ENCODE measurements at places on chromosomes 13 and 19.
A peak's percentile ranks its signal among the peaks of the same experiment; 100 is the strongest.

- peak; percentile 18 for DNase-seq
Observed at GRCh38 chr13:48542581-48543341, 9.9 kb upstream of the RCBTB2 start.

DNA sequence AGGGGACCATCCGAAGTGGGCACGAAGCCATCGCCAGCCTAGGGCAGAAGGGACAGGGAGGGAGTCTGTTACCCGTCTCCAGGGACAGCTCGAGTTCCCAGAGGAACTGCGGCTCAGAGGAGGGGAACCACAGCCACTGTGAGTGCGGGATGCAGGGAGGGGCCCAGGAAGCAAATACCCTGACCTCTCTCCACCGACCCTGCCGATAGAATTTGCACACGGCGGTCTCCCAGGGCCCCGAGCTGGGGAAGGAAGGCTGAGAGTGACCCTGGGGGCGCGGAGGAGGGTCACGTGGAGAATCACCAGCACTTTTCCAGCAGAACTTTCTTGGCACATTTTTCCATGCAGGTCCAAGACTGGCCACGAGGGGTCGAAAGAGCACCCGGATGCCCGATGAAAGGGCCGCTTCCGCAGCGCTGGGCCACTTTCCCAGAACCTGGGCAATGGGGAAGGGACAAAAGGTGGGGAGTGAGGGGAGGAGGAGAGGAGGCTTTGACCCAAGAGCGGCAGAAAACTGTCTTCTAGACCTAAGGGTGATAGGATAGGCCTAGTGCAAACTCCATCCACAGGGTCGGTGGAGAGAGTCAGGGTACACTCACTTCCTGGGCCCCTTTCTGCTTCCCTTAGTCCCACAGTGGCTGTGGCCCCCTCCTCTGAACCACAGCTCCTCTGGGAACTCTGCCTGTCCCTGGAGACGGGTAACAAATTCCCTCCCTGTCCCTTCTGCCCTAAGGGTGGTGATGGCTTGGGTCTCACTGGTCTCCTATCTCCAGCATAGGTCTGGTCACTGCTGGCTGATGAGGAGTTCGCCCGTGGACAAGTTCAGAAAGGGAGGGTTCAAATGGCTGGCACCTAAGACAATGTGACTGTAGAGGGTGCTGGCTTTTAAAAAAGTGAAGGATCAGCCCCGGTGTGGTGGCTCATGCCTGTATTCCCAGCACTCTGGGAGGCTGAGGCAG is 5.3 kb upstream of the GPR4 start:
- no peak for DNase-seq

DNA sequence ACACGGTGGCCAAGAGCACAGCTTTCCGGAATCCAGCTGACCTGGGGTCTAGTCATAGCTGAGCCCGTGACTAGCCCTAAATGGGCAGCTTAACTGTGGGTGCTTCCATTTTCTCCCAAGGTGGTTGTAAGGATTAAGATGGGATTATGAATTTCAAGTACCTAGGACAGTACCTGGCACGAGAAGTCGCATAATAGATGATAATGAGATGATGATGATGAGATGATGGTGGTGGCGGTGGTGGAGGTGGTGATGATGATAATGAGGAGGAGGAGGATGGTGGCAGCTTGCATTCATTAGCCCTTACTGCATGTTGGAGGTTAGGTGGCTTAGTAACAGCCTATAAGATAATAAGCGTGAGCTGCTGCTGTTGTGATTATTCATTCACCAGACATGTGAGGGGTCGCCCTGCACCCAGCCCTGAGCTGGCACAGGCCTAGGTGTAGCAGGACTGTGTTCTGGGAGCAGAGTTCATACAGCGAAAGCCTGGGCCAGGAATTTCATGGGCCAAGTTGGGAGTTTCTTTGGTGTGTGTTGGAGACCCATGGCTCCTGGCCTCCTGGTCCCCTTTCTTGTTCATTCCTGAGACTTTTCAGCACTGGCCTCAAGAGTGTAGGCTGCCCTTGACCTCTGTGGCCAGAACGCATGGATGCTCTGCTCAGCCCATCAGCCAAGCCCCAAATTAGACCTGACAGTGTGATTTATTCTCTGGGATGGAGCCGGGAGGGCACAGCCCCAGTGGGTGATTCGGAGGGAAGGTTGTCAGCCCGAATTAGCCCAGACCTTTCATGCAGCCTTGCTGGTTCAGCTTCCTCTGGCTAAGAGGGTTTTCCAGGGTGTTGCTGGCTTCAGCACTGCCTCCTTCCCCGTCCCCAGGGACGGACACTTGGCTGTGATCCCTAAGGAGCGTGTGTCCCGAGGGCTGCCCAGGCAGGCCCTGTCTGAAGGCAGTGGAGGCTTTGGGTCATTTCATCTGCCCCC is 128.8 kb downstream of the SIPA1L3 start:
- DNase-seq: no peak

GRCh38 chr19:47123406-47123805 is 7.2 kb upstream of the SAE1 start:
- DNase-seq: no peak

GRCh38 chr19:12199757-12200419 is 37.0 kb downstream of the ZNF136 start:
- DNase-seq: no peak

DNA sequence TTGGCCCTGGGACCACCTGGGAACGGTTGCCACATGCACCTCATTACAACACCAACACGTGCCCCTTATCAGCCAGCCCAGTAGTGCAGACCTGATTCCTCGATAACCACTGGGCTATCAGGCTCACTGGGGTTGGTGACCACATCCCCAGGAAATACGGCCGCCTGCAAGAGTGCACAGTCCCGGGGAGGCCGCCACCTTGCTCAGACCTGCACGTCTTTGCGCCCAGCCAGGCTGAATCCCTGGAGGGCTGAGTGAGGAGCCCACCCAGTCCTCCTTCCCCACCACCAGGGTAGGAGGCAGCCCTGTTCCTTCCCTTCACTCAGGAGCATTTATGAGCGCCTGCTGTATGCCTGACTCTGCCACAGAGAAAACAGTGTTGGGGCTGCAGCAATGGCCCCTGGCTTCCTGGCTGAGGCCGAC is 67.8 kb downstream of the CEBPG start:
- no peak for DNase-seq

DNA sequence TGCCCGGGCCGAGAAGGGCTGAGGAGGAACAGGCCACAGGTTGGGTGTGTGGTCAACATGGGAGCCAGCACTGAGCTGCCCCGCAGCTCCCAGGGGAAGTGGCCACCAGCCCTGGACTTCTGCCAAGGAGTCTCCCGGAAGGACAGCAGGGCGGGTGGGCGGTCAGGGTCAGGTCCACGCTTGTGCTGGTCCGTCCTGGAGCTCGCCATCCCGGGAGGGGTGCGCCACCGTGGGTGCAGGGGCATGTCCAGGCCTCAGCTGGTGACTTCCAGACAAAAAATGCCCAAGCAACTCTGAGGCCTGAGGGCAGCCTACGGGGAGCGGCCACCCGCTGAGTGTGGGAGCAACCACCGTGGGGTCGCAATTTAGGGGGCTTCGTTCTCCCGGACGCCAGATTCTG is 21.4 kb upstream of the SLC15A1 start:
- no peak for DNase-seq

DNA sequence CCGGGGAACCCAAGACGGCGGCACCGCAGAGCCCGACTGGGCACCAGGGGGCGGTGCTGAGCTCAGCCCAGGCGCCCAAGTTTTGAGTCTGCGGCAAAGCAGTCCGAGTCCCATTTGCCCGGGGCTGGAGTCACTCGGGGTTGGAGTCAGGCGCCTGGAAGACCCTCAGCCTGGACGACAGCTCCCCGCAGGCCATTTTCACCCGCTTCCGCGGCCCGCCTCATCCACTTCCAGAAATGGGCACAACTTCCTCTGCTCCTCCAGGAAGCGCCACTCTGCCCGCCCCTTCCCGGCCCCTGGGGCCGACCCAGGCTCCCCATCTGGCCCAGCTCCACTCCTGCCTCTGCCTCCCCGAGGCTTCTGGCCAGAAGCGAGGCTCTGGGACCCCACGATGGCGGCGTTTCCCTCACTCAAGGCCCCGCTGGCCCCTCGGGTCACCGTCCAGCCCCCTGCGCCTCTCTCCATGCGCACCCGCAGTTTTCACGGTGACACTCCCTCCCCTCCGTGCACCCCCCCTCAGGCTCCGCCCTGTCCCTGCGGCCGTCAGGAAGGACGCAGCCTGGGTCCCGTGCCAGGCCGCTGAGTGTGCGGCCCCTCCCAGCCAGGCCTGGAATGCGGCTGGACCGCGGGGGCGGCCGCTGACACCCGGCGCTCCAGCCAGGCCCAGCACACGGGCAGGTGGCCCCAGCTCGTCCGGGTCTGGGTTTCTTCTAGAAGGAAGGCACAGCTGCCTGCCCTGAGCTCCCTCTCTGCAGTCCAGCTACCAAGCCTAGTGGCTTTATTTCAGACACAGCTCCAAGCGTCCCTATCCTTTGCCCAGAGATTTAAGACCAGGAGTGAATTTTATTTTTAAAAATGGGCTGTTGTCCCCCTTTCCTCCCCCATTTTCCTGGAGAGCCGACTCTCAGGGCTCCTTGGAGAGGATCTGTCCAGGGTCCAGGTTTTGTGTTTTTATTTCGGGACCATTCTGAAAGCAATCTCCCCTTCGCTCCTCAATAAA is 4.7 kb downstream of the SERTAD1 start:
- DNase-seq: peak; percentile 88

GRCh38 chr13:28012896-28013295 is 24.4 kb upstream of the URAD start:
- peak; percentile 87 for DNase-seq

- DNase-seq: no peak
Observed at GRCh38 chr13:113948034-113948742, 25.7 kb downstream of the C13orf46 start.

- DNase-seq: no peak
Observed at GRCh38 chr19:31100981-31101380, 248.3 kb downstream of the TSHZ3 start.

- DNase-seq: no peak
Observed at GRCh38 chr13:31649766-31650165, 89.6 kb upstream of the RXFP2 start.

GRCh38 chr19:1566392-1567115 is 1.6 kb downstream of the MEX3D start:
- DNase-seq: no peak

- DNase-seq: no peak
Observed at GRCh38 chr13:38657191-38657590, 29.7 kb upstream of the FREM2 start.

All from GM06990 (cell line).